ENCODE measurements at places on chromosomes 2 and 18.

GRCh38 chr2:100411841-100412292, 5.6 kb downstream of the CHST10 start:
- no peak for DNase-seq

GRCh38 chr2:176471949-176472348, 202.7 kb downstream of the MTX2 start:
- no peak for DNase-seq

DNA sequence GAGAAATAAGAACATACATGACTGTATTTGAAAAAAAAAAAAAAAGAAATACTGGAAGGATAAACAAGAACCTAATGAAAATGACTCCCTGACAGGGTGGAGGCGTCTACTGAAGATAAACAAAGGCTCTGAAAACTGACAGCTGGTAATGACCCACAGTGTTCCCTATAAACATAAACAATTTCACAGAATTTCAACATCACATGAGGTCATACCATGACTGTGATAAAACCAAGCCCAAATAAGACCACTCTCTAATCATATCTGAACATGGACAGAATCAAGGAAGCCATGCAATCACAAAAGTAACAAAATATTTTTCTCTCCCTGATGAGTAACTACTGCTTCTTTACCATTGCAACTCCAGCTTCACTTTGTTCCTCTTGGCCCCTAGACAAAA, 159.3 kb downstream of the FAM124B start:
- no peak for DNase-seq

DNA sequence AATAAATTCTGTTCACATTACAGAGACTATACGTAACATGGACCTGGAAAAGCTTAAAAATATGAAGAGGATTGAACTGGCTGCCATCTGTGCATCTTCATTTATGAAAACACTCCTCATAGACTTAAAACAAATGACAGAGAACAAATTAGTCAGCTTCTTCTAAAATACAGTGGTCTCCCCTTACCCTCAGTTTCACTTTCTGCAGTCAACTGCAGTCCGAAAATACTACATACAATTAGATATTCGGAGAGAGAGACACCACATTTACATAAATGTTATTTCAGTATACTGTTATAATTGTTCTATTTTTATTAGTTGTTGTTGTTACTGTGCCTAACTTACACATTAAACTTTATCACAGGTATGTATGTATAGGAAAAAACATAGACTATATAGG, 6.5 kb downstream of the RNF103 start:
- peak; percentile 10 for DNase-seq

GRCh38 chr2:240643811-240644150, 18.5 kb downstream of the GPR35 start:
- no peak for DNase-seq

DNA sequence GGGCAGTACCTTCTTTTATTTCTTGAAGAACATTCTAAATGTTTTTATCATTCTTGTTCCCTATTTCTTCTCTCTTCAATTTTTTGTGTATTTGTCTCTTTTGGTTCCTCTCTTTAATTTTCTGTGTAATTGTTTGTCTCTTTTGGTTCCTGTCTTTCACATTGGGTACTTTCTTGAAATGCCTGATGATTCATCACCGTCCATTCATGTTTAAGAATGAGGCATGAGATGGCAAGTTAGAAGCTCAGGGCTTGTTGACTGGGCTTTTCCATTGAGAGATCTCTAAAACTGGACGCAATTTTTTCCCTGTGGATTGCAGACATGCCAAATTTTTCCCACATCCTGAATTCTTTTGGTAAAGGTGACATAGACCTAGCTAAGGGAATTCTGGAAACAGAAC, 33.7 kb upstream of the IL1R2 start:
- no peak for DNase-seq

- no peak for DNase-seq
Measured at GRCh38 chr2:140422759-140423158, 1642.6 kb upstream of the NXPH2 start.
